ENCODE measurements at places on chromosomes 1 and 21. TPM values are rescaled to one million over a fixed set of nuclear protein-coding genes. Genes with fewer than 3 reads are reported as not detected.

The ZNF670 gene
- 2.1 TPM for polyA plus RNA-seq

The SERINC2 gene
- 0.18 TPM for polyA plus RNA-seq

- no peak for DNase-seq
These were observed 11.9 kb upstream of the EDN2 start for GRCh38 chr1:41496080-41497055.

GRCh38 chr1:224051086-224051406, 62.9 kb upstream of the FBXO28 start:
- no peak for DNase-seq

DNA sequence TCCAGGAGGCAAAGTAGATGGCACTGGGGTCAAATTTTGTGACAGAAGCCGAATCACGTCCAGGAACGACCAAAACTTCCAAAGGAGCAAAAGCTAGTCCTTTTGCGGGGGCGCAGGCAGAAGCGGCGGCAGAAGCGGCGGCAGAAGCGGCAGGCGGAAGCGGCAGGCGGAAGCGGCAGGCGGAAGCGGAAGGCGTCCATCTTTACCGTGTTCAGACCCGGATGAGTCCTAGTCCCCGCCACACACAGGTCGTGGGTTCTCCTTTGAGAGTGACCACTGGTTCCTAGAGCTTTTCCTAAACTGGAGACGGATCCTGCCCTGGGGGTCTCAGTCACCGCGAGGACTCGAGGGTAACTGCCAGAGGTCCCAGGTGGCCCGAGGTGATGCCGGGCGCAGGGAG, 53.6 kb downstream of the POFUT2 start:
- no peak for DNase-seq

The OR10R2 gene
- polyA plus RNA-seq, result not detected

The C8B gene
- not detected for polyA plus RNA-seq

GRCh38 chr1:230542681-230543080, 99.6 kb upstream of the COG2 start:
- no peak for DNase-seq

- DNase-seq, result no peak
These were observed 62.6 kb upstream of the CLDN14 start for GRCh38 chr21:36542312-36543101.

The HTR6 gene
- polyA plus RNA-seq, result 1.1 TPM

DNA sequence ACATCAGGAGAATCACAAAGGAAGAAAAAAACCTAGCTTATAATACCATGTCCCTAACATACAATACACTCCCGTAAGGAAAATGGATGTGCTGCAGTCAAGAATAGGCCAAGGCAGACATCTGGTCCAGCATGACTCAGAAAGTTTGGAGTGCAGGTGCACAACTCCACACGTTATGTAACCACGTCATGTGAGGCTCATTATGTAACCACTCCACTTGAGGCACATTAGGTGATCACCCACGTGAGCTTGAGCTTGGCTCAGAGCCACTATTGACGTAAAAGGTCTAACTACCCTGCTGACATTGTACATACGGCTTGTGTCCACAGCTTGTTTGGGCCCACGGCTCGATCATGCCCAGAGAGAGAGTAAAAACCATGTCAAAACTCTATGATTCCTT, 99.8 kb upstream of the C1orf21 start:
- DNase-seq, result no peak
